Epithelial cell of prostate (primary cell): ENCODE measurements at places on chromosomes 5 and 9.

- no peak for DNase-seq
Observed at GRCh38 chr5:1352231-1353219, 7.6 kb upstream of the CLPTM1L start.

- DNase-seq, result no peak
Observed at GRCh38 chr9:18331808-18332209, 142.1 kb upstream of the ADAMTSL1 start.

DNA sequence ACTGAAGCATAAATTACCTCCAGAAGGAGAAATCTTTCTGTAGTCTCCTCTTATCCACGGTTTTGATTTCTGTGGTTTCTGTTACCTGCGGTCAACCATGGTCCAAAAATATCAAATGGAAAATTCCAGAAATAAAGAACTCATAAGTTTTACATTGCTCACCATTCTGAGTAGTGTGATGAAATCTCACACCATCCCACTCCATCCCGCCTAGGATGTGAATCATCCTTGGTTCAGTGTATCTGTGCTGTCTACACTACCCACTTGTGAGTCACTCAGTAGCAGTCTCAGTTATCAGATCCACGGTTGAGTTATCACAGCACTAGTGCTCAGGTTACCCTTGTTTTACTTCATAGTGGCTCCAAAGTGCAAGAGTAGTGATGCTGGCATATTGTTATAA is 371.2 kb downstream of the NFIB start:
- peak; percentile 84 for DNase-seq

- DNase-seq, result no peak
Observed at GRCh38 chr9:119974026-119974425, 604.8 kb upstream of the BRINP1 start.

DNA sequence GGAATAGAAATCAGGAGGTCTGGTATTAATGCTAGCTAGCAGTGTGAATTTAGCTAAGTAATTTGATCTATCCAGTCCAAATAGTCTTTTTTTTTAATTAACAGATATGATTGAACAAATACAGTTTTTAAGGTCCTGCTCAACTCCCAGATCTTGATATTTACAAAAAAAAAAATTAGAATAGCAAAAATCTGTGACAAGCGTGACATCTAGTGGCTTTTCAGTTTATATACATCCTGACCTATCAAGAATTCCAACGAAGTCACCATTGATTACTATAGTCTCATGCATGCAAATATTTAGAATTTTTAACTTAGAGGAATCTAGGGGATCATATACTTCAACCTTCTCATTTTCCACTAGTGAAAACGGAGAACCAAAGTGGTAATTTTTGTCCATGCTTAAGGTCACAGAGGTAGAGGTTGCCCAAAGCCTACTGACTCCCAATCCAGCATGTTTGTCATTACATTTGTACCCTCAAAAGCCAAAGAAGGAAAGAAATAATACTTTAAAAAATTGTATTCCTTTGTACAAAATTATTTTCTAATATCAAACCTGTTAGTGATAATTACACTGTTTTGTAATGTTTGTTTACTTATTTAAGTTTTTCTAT is 17.6 kb upstream of the TARS1 start:
- no peak for DNase-seq

DNA sequence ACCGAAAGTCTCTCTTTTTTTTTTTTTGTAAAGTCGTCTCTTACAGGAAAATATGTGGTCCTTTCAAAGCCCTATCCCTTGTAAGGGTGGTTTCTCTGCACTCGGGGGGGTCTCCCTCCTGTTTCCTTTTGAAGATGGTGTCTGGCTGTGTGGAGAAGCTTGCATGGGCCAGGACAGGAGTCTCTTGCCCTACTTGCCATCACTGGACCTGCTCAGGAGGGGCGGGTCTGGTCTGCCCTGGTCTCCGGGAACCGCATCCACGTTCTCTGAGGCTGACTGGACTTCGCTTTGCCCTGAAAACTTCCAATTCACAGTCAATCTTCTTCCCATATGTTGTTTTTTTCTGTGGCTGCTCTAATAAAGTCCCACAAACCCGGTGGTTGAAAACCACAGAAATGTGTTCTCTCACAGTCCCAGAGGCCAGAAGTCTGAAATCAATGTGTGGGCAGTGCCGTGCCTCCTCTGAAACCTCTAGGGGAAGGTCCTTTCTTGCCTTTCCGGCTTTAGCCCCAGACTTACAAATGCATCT is 92.9 kb upstream of the IER5L start:
- no peak for DNase-seq

GRCh38 chr9:206481-206880 is 8.2 kb upstream of the DOCK8 start:
- no peak for DNase-seq

DNA sequence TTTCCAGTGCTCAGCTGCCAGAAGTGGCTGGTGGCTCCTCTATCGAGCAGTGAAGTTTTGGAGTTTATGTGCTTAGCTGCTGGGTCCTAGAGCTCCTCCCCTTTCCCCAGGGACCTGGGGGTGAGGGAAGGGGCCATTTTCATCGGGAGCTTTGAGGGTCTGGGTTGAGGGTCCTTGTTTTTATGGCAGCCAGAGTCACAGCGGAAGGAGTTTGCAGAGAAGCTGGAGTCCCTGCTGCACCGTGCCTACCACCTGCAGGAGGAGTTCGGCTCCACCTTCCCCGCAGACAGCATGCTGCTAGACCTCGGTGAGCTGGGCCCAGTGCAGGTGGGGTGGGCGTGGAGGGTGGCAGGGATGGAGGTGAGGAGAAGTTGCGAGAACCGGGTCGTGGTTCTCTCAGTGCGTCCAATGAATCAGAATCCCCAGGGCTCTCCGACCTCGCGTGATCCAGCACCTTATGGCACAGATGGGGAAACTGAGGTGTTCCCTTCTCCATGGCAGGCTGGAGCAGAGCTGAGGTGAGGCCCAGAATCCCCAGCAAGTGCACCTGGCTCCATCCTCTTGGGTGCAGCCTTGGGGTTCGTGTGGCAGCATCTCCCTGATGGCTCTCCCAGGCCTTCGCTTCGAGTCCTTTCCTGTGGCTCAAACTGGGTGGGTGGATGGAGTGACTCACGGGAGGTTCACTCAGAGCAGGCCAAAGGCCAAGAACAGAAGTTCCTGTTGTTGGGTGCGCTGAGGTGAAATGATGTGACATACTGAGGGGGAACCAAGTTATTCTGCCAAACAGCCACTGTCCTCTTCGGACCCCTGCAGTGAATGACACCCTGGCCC is 21.7 kb upstream of the DOLPP1 start:
- no peak for DNase-seq

- DNase-seq, result no peak
Observed at GRCh38 chr9:18761742-18762300, 271.2 kb downstream of the SAXO1 start.

DNA sequence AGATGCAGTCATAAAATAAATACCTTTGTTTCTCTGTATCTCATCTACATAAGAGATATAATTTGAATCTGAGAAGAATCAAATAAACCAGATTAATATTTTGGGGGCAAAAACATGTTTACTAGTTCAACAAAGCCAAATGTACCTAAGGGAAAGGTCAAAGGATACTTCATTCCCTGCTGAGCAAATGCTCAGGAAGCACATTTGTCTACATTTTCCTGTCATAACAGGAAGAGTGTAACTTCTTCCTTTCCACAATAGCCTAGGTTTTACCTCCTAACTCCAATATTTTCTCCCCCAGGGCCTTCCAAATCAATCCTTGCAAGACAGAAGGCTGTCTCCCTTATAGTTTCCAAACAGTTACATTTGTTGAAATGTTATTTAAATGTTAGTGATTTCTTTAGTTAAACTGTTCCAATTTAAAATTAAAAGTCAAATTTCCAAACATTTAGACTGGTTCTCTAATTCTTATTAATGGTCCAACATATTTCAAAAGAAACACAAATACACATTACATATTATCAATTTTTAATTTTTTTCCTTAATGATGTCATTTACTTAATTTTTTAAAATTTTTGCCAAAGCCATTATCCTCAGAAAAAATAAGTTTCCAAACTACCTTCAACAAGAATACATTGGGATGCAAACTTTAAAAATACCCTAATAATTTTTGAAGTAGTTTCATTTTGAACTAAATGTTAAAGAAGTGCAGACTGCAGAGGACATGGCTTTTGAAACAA is 67.8 kb downstream of the MEF2C start:
- no peak for DNase-seq

GRCh38 chr5:59264639-59265245 is 628.8 kb downstream of the PDE4D start:
- DNase-seq, result no peak

DNA sequence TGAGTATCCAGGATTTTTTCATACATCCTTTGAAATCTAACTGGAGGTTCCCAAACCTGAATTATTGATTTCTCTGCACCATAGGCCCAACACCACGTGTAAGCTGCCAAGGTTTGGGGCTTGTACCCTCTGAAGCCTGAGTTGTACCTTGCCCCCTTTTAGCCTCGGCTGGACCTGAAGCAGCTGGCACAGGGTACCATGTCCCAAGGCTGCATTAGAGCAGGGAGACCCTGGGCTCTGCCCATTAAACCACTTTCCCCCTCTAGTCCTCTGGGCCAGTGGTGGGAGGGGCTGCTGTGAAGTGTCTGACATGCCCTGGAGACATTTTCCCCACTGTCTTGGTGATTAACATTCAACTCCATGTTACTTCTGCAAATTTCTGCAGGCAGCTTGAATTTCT is 532.9 kb upstream of the NUDT12 start:
- DNase-seq, result no peak

- no peak for DNase-seq
Observed at GRCh38 chr5:1106385-1107166, 5.3 kb downstream of the SLC12A7 start.

DNA sequence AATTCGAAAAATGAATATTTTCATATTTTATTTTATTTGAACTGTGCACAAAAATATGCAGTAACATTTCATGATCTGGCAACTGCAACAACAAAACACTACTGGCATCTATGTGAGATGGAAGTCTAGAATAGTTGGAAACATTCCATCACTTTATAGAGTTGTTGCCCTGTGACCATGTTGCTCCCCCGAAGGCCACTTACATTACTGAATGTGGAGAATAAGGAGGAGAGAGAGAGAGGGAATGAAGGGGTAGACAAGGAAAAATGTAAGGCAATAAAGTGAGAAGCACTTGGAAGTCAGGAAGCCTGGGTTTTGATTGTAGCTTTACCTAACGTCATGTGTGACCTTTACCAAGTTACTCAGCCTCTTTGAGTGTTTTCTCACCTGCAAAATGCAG is 437.2 kb upstream of the EDIL3 start:
- no peak for DNase-seq

- DNase-seq, result no peak
Observed at GRCh38 chr9:5569409-5569808, 59.1 kb downstream of the PDCD1LG2 start.
